ENCODE measurements at places on chromosomes 6 and 20.

- no peak for DNase-seq
These were observed 134.8 kb downstream of the TAF4 start for GRCh38 chr20:61930776-61931475.

DNA sequence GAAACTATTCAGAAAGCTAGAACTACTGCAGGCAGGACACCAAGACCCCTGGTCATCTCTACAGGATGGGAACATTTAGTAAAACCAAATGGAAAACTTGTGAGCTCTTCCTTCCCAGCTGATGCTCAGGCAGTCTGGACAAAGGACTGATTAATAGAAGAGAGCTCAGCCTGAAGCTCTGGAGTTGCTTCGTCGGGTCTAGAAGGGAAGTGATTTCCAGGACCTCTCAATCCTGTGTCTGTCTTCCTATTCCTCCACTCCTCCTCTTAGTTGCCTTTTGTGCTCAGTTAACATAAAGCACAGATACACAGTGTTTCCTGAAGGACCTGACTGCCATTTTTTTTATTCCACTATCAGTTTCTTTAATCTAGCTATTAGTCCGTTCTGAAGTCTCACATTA lies 54.2 kb downstream of the SLC35F1 start:
- DNase-seq, result no peak

- no peak for DNase-seq
These were observed 21.2 kb downstream of the RSPH3 start for GRCh38 chr6:158978757-158979156.

- DNase-seq, result no peak
These were observed 158.5 kb downstream of the PHACTR1 start for GRCh38 chr6:12875051-12875450.

- DNase-seq, result no peak
These were observed 65.7 kb downstream of the TRAM2 start for GRCh38 chr6:52511163-52511562.

- DNase-seq, result no peak
These were observed 27.8 kb downstream of the ABT1 start for GRCh38 chr6:26624557-26624956.

GRCh38 chr6:42264162-42264851 lies 46.6 kb upstream of the MRPS10 start:
- no peak for DNase-seq

DNA sequence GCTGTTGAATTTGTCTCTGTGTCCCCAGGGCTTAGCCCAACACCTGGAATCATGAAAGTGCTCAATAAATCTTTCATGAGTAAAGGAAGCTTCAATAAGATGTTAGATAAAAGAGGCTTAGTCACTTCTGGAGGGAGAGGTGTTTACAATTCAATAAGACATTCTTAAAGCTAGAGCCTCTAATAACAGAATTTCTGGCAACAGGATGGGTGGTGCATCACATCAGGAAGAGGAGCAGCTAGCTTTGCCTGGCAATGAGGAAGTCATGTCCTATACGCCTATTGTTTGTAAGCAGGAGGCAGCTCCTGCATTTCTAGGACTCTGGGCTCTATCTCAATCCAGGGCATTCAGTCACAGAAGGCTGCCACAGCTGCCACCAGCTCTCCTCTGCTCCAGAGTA lies 638.5 kb downstream of the EPM2A start:
- no peak for DNase-seq

GRCh38 chr6:142935553-142936517 lies 9.1 kb downstream of the HIVEP2 start:
- DNase-seq, result no peak

GRCh38 chr6:134814076-134814695 lies 135.7 kb downstream of the ALDH8A1 start:
- no peak for DNase-seq

GRCh38 chr6:7868926-7869325 lies 41.7 kb downstream of the TXNDC5 start:
- no peak for DNase-seq

All from cerebellum (tissue), 4 donors.